Activated CD8-positive, alpha-beta memory T cell treated with anti-CD3 and anti-CD28 coated beads for 24 hours (primary cell): ENCODE measurements at places on chromosomes 6 and 20.

DNA sequence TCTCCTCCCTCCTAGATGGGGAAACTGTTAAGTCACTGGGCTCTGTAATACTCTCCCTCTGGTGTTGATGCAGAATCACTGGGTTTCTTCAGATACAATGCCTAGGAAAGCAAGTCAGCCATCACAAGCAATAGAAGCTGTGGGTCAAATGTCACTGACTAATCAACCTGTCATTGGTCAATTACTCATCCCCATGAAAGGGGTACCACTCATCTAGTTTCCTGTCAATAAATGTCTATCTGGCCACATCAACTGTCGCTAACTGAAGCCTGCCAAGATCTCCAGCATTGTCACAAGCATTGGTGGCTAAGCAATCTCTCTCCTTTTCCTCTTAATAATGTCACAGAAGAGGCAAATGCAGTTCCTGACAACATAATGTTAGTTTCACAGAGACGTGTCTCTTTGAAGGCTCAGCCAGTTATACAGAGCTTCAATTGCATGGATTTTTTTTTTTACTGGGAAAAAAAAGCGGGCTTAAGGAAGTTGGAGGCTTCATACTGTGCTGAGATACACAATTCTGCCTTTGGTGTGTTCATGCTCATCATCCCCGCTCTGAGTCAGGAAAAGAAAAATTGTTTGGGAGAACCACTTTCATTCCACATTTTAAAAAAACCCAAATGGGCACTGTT is 355.9 kb downstream of the BTBD9 start:
- DNase-seq, result no peak

DNA sequence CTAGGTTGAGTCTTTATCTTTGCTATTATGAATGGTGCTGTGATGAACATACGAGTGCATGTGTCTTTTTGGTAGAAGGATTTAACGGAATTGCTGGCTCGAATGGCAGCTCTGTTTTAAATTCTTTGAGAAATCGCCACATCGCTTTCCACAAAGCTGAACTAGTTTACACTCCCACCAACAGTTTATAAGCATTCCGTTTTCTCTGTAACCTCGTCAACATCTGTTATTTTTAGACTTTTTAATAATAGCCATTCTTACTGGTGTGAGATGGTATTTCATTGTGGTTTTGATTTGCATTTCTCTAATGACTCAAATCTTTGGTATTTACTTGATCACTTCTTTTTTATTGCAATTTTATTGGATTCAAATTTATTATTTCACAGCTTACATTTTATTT is 117.4 kb upstream of the HDGFL1 start:
- DNase-seq, result no peak

GRCh38 chr6:31652925-31653724 is 664 bp upstream of the BAG6 start:
- DNase-seq, result no peak

DNA sequence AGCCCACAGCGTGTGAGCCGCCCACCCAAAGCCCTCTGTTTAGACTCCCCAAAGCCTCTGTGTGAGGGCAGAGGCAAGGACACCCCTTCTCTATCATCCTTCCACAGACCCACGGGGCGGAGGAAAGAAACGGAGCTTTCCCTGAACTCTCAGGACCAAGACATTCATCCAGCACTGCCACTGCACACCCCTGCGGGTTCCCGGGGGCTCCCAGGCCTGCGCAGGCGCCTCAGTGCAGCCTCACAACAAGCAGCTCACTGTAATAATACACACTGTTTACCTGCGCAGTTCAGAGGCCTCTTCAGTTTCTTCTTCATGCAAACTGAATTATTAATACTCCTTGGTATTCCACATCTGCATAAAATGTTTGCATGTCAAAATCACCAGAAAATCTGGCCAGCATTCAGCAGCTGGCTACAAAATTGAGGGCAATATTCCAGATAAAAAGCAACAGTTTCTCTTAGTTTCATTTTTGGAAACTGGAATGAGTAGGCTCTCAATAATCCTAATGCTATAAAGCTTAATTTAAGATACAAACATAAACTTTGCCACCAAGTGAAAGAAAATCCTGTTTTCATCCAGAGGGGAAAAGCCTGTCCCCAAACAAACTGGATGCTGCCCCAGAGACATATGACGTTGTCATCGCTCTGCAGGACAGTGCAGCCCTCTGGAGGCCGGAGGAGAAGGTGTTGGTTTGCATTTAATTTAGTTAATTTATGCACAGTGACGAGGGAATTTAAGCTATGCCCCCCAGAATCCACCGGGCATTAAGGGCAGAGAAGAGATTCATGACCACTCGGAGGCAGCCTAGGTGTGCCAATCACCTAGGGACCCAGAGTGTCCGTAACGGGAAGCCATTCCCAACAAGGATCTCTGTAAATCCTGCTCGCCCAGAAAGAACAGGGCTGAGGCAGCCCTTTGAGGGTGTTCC is 45.3 kb downstream of the NINL start:
- no peak for DNase-seq

- no peak for DNase-seq
Measured at GRCh38 chr6:80339421-80339820, 232.9 kb downstream of the BCKDHB start.

GRCh38 chr6:44401138-44401537 is 13.6 kb downstream of the CDC5L start:
- no peak for DNase-seq

- DNase-seq, result no peak
Measured at GRCh38 chr6:52617087-52617486, 40.2 kb upstream of the TRAM2 start.

DNA sequence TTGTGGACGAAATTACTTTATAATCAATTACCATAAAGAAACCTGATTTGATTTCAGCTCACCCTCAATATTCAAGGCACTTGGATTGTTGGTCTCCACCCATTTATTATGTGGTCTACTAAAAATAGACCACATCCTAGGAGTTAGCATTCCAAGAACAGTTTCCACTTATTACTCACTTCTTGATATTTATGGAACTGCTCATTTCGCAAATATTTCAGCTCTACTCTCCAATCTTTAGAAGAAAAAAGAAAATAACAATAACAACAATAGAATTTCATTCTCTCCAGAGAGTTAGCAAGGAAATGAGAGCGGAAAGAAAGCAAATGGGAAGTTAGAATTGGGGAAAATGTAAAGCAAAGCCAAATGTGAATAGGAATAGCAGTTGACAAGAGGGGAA is 26.2 kb upstream of the HDAC2 start:
- DNase-seq, result no peak

- no peak for DNase-seq
Measured at GRCh38 chr6:99548706-99549105, 19.8 kb downstream of the CCNC start.

DNA sequence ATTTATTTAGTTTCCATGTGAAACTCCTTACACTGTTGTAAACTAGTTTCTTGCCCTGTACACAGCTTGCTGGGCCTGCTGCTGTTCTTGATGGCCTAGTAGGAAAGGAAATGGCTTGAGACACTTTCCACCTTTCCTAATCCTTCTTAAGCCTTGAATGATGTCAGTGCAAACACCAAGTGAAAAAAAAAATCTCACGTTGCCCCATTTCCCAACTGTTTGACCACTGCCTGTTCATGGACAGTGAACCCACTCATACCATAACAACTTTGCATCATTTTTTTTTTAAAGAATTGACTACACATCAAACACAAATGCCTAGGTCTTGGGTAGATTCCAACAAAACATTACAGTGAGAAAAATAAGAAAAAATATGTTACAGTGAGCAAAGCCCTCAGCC is 653.6 kb upstream of the FLRT3 start:
- no peak for DNase-seq

- no peak for DNase-seq
Measured at GRCh38 chr20:51899674-51900073, 97.4 kb upstream of the SALL4 start.
